Hematopoietic multipotent progenitor cell treated with erythropoietin and hydrocortisone succinate and interleukin-3 and kit ligand, for 17 days (in vitro differentiated cells): ENCODE measurements at places on chromosomes 12 and 14.

GRCh38 chr14:59103396-59103795 is 85.1 kb upstream of the DAAM1 start:
- DNase-seq: no peak

DNA sequence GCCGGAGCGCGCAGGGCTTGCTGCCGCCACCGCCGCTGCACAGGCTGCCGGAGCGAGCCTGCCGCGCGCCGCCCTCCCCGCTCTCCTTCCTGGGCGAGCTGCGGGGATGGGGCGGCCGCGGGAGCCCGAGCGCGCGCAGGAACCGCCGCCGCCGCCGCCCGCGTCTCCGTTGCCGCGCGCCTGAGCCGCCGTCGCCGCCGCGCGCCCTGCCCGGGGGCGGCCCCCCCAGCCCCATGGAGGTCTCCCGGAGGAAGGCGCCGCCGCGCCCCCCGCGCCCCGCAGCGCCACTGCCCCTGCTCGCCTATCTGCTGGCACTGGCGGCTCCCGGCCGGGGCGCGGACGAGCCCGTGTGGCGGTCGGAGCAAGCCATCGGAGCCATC is 352 bp downstream of the PLXNC1 start:
- DNase-seq: no peak

GRCh38 chr14:76181546-76181945 is 29.8 kb downstream of the GPATCH2L start:
- peak; percentile 15 for DNase-seq

DNA sequence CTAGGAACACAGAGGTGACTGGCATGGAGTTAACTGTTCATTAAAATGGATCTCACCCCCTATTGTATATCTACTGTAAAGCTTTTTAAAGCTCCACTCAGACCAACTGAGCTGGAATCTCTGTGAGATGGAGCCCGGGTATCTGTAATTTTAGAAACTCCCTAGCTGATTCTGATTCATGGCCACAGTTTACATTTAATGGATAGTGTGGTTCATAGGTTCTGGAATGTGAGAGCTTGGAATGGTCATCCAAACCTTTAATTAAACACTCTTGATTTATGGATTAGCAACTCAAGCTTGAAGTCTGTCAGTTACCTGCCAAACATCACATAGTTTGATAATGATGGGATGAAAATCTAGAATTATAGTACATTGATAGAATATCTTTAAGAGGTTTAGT is 183.8 kb downstream of the SLC25A21 start:
- no peak for DNase-seq

- no peak for DNase-seq
Measured at GRCh38 chr12:89353188-89353822, 1.0 kb upstream of the DUSP6 start.

DNA sequence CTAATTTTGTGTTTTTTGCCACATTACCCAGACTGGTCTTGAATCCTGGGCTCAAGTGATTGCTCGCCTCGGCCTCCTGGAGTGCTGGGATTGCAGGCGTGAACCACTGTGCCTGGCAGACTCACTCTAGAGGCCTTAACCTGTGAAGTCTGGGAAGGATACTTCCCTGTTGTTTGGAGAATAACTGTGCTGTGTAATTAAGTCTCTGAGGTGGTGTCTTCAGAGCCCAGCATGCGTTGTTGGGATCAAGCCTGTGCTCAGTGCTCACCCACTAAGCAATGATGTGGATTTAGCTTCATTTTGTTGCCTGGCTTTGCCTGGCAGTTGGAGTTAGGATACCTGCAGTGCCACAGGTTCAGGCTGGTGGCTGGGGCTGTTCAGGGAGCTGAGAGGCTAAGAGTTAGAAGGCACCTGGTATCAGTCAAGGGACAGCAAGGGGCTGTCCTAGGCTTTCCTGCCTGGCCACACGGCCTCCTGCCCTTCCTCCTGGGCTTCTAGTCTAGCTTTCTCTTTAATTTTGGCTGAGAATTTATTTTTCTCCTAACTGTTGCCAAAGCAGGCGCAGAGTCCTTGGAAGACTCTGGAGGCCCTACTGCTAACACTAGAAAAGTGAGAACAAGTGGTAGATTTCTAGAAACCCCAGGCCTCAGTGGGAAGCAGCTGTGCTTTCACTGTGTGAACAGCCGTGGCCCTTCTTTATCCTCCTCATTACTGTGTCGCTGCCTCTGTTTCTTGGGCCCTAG is 38.5 kb downstream of the EP400 start:
- no peak for DNase-seq

DNA sequence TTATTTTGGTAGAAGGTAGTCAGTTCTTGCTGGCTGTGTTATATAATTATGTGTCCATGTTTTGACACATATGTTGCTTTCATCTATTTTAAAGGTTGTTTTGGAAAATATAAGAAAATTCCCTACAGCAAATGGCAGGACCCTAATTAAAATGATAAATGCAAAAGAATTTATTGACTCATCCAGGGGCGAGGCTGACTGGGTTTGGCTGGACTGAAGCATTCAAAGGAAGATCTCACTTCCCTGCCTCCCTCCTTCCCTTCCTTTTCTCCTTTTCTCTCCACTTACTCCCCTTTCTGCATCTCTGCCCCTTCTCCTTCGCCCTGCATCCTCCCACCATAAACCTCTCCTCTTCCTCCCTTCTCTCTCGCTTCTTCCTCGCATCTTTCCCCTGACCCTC is 129.6 kb downstream of the SNAPC1 start:
- no peak for DNase-seq

DNA sequence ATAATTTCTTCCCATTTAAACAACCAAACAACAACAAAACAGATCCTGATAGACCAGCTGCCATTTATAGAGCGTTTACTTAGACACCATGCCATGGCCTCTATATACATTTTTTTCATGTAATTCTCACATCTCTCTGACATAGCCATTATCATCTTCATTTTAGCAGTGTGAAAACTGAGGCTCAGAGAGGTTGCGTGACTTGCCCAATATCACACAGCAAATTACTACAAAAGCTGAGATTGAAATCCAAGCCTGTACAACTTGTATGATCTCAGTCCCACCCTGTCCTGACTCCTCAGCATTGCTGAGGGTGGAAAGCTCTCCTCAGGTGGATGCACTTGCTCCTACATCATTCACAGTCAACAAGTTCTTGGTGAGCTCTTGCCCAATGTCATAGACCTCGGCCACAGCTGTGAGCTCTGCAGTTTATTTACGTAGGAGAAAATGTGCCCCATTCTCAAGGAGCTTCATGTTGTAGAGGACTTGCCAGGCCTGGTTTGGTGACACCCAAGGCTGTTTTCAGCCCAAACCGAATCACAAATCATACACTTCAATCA is 55.5 kb downstream of the CRACR2A start:
- DNase-seq: no peak

- DNase-seq: no peak
Measured at GRCh38 chr14:52917735-52918134, 33.1 kb downstream of the FERMT2 start.

GRCh38 chr12:3304436-3305165 is 186.4 kb upstream of the PRMT8 start:
- no peak for DNase-seq

DNA sequence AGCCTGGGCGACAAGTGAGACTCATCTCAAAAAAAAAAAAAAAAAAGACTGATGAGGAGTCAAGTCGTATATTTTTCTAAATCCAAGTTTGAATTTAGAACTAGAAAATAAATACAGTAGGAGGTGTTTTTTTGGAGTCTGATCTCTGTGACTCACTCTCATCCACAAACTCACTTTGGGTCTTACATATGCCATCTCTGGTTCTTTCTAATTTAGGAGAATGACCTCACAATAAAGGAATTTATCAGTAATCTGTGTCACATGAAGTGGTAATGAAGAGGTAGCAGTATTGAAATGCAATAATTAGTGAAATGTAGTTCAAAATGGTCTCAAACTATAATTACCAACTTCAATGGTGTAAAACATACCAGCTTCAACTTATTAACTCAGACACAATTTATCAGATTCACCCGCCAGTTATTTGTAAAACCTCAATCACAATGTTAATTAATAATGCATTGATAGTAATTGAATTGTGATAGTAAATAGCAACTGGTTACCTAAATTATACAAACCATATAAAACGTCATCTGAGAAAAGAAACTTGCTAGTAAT is 4.4 kb upstream of the CFL2 start:
- DNase-seq: peak; percentile 3

- no peak for DNase-seq
Measured at GRCh38 chr12:75891072-75891471, 140.5 kb downstream of the PHLDA1 start.

DNA sequence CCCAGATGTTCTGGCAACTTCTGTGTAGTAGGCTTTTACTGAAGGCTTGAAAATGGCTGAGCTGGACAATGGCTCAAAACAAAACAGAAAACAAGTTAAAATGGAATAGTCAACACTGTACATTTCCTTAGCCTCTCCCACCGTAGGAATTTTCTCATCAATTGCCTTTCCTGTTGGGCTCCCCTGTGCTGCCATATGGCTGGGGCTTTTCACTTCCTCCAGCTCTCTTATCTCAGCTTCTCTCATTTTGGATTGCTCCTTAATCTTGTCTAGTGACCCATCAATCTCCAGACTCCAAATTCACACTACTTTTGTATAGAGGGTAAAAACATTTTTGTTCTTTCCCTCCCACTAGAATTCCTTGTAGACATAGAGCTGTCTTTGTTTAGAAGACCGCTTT is 50.4 kb upstream of the RPH3A start:
- DNase-seq: no peak

DNA sequence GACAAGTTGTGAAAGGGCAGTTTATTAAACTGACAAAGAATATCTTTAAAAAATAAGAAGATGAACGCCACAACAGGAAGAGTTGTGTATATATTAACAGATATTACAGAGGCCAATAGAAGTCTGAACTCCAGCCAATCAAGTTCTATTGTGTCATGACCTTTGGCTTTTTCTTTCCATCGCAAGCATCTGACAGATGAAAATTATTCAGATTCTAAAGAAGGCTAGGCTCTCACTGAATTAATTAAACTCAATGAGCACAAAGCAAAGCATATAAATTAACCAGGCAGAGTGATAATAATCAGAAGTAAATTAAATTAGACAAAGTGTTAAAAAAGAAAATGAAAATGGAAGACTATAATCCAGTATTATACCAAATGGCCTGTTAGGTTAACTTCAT is 62.0 kb upstream of the PYGL start:
- no peak for DNase-seq

- no peak for DNase-seq
Measured at GRCh38 chr12:11580125-11580751, 69.2 kb upstream of the ETV6 start.

GRCh38 chr14:102785595-102785963 is 8.3 kb downstream of the TRAF3 start:
- no peak for DNase-seq

GRCh38 chr12:67069451-67070306 is 199.5 kb upstream of the CAND1 start:
- DNase-seq: no peak

GRCh38 chr12:2352203-2352602 is 299.4 kb downstream of the CACNA1C start:
- no peak for DNase-seq

DNA sequence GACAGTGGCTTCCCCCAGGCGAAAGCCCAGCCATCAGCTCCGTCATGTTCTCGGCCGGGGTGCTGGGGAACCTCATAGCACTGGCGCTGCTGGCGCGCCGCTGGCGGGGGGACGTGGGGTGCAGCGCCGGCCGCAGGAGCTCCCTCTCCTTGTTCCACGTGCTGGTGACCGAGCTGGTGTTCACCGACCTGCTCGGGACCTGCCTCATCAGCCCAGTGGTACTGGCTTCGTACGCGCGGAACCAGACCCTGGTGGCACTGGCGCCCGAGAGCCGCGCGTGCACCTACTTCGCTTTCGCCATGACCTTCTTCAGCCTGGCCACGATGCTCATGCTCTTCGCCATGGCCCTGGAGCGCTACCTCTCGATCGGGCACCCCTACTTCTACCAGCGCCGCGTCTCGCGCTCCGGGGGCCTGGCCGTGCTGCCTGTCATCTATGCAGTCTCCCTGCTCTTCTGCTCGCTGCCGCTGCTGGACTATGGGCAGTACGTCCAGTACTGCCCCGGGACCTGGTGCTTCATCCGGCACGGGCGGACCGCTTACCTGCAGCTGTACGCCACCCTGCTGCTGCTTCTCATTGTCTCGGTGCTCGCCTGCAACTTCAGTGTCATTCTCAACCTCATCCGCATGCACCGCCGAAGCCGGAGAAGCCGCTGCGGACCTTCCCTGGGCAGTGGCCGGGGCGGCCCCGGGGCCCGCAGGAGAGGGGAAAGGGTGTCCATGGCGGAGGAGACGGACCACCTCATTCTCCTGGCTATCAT is 663 bp downstream of the PTGER2 start:
- no peak for DNase-seq

DNA sequence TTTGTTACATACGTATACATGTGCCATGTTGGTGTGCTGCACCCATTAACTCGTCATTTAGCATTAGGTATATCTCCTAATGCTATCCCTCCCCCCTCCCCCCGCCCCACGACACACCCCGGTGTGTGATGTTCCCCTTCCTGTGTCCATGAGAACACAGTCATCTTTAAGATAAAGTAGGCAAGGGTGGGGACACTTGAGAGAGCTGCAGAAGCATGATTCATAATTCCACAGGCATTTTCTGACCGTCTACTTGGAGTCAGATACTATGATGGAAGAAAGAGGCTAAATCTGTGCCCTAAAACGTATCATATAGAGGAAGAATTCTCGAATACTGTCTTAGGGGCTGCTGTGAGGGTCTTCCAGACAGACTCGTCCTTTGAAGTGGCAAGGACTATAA is 145.9 kb upstream of the VASH1 start:
- DNase-seq: no peak

DNA sequence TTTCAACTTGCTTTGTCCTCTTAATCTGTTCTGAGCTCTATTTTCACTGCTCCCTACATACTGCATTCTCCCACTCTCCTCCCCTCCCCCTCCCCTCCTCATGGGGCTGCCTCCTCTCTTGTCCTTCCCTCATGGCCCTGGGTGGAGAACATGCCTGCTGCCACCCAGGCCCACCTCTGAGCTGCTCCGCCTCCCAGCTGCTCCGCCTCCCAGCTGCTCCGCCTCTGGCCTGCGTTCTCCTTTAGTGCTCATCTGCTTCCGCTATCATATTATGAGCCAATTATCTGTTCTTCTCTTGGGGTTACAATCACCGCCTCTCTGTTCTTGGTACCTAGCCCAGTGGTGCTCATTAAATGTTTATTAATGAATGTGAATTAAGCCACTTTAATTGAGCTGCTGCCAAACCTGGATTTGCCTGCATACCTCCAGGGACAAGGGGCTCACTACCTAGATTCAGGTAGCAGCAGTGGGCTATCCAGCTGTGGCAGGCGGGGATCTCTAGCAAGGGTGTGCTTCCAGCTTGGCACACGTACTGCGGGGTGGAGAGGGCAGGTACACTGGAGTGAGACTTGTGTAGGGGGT is 32.0 kb upstream of the FAM181A start:
- DNase-seq: no peak

- no peak for DNase-seq
Measured at GRCh38 chr12:130608831-130609230, 107.3 kb downstream of the RIMBP2 start.

DNA sequence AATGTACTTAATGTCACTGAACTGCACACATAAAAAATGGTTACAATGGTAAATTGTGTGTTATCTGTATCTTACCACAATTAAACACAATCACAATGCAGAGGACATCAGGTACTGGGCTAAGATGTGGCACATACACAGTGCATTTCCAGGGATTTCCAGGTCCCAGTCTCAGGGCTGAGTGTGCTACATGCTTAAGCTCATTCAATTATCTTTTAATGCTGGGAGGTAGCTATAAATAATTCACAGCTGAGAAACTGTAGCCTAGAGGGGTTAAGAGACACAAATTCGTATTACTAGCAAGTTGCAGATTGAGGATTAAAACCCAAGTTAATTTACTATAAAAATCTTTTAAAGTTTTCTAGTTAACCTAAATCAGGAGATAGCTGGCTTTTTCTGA is 67.1 kb downstream of the CRACR2A start:
- DNase-seq: no peak
